ENCODE measurements at places on chromosomes 1 and 21.

DNA sequence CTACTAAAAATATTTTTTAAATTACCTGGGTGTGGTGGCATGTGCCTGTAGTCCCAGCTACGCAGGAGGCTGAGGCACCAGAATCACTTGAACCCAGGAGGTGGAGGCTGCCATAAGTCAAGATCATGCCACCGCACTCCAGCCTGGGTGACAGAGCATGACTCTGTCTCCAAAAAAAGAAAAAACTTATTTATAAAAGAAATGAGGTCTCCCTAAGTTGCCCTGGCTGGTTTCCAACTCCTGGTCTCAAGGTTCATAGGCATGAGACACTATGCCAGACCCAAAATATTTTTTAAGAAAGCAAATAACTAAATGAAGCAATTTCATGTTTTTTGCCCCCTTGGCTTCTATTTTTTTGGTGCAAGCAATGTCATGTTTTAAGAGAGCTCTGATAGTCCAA, 32.9 kb downstream of the EIF4G3 start:
- no peak for DNase-seq

DNA sequence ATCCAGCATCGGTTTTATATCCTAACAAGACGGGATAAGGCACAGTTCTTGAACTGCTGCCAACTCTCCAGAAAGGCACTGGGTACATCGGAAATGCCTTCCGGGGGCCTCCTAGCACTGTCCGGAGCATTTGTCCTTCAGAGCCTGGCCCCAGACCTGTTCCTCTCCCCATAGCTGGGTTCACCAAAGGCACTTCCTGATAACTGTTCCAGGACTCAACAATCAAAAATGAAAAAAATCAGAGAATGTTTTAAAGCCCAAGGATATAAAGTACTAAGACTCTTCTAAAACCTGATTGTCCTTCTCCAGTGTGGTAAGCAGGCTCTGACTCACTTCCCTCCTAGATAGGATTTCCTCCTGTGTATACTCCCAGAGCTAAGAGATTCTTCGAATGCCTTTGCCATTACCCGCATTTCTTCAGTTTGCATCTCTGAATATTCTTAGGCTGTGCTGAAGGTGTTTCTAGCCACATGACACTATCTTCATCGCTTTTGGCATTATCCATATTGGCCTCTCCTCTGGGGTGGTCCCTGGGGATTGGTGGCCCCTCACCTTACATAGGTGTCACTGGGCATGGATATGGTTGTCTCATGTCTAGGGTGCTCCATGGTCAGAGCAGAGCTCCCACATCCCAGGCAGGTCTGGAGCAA, 112.9 kb downstream of the ZBTB18 start:
- DNase-seq, result no peak

DNA sequence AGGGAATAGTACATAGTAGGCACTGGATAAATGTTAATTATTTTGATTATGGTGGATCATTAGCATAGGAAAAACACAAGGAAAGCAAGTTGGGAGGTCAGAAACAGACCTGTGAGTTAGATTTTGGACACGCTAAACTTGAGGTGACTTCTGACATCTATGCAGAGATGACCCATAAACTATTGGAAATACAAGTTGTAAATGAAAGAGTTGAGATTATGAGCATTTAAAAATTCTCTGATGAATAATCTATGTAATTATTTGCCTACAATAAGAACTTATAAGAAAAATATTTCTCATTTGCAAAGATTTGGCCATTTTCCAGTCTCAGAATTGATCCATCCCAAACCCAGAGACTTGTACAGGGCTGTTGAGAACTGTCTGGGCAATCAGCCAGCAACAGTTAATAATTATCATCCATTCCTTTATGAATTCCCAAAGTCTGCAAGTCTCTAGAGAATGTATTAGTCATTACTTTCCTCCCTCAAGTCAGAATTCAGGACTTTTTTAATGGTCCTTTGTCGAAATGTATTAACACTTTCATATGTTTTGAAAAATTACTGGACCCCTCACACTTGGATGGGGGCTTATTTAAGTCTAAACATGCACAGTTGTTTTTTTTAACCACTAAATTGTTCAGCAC, 19.4 kb upstream of the SLAMF6 start:
- no peak for DNase-seq

DNA sequence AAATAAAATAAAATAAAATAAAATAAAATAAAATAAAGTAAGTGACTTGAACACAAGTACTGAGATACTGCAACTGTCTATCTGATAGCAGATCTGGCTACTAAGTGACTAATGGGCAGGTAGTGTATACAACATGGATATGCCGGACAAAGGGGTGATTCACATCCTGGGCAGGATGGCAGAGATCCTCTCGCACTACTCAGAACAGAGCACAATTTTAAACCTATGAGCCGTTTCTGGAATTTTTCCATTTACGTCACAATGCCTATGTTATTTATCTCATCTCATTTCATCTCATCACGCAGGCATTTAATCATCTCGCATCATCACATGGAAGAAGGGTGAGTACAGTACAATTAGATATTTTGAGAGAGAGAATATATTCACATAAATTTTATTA, 233.3 kb upstream of the COA6 start:
- DNase-seq, result no peak

DNA sequence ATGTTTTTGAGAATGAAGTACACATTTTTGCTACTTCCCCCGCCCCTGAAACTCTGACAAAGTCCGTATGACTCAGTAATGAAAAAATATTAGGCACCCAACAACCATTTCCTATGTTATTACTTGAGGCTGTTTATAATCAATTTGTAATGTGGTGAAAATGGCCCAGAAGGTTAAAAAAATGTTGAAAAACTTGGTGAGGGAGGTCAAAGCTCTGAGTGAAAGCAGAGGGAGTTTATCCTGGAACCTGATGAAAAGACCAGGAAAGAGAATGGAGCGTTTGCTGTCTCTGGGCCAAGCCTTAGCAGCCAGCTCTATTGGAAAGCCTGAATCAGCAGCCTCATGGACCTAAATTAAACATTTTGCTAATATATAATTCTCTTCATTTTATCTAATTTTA, 367.7 kb upstream of the NEGR1 start:
- no peak for DNase-seq

- DNase-seq, result no peak
Observed at GRCh38 chr1:61268546-61269240, 186.3 kb downstream of the NFIA start.

GRCh38 chr1:19698181-19698580, 33.5 kb downstream of the HTR6 start:
- DNase-seq, result no peak

DNA sequence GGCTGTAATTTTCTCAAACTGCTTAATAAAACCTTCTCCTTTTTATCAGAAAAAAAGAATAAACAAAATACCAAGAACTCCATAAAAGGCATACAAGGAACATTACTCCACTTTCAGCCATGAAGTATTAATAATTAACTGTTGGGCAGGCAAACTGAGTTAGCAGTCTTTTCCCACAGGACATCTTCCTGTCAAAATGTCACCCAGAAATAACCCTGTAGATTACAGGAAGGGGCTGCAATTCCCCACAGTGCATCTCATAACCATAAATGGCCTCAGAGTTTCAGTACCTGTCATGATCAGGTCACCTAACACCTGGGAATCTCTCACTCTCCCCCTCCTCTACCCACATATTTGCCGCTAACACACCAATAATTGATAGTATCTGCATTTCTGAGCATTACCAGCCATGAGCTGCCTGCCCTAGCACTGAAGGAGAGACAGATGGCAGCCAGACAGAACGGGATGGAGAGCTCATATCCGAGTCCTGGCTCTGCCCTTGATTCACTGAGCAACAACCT, 475.0 kb downstream of the SMYD3 start:
- no peak for DNase-seq

GRCh38 chr1:145695821-145696629, 11.1 kb downstream of the PDZK1 start:
- DNase-seq, result peak; percentile 46

GRCh38 chr1:3727042-3727824, 25.0 kb upstream of the CCDC27 start:
- peak; percentile 31 for DNase-seq

DNA sequence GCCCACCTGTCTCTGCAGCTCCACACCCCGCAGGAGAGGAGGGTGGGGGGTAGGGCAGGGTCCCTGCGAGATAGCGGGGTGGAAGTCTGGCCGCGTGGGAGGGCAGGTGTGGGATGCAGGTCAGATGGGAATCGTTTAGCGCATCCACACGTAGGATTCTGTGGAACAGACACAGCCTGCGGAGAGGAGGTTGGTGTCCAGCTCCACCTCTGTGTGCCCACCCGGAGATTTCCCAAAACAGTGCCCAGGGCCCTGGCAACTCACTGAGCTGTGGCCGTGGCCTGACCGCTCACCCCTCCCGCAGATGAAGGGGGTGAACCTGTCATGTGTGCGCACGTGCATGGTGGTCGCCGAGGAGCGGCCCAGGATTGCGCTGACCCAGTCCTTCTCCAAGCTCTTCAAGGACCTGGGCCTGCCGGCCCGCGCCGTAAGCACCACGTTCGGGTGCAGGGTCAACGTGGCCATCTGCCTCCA, 46.9 kb downstream of the S100B start:
- DNase-seq, result no peak

GRCh38 chr1:101265684-101266083, 28.9 kb downstream of the S1PR1 start:
- no peak for DNase-seq

GRCh38 chr1:115193046-115193828, 103.9 kb upstream of the TSPAN2 start:
- no peak for DNase-seq

DNA sequence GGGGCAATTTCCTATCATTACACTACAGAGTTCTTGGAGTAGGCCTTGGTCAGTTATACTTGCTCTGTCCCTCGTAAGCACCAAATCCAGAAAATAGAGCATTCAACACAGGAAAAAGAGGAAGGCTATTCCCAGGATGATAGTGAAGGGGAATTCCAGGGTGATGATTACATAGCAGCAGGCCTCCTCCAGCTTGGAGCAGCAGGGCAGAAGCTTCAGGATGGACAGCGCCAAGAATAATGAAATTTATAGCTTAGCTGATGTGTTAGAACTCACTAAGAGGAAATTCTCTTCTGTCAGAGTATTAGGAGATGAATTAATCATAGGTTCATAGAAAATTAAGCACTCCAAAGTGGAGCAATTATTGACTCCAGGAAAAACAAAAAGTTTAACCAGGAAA, 10.8 kb upstream of the SMAP2 start:
- DNase-seq, result peak; percentile 68

- no peak for DNase-seq
Observed at GRCh38 chr1:169884634-169885033, 9.1 kb downstream of the SCYL3 start.

DNA sequence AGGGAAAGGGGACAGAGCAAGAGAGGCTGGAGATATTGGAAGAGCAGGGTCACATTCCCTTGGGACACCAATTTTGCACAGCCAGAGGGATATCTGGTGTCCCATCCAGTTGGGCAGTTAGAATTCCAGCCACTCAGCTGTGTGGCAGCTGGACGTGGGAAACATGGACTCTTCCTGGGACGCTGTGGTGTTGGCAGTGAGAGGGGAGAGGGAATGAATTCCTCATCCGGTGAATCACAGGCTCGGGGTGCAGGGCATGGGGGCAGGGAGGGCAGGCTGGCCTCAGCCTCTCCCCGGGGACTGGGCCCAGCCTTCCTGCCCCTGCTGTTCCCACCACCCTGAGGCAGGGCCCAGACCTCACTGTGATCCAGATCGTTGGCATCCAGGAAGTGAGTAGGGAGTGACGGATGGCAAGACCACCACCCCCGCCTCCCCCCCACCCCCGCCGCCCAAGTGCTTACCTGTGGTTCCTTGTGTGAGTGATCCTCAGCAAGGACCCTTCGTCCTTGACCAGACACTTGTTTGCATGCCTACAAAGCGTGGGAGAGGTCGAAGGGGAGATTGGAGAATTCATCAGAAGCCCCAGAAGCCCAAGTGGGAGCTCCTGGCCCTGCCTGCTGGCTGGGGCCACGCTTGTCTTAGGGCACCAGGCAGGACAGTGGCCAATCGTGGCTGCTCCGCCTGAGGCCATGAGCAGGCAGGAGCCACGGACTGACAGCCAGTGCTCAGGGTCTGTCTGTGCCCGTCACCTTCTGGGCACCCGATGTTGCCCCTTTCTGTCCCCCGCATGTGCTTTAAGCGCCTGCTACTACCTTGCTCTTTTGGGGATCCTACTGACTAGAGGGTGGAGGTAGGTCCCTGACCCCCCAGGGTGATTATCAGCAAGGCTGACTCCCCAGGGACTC, 8.7 kb downstream of the WNT3A start:
- no peak for DNase-seq

DNA sequence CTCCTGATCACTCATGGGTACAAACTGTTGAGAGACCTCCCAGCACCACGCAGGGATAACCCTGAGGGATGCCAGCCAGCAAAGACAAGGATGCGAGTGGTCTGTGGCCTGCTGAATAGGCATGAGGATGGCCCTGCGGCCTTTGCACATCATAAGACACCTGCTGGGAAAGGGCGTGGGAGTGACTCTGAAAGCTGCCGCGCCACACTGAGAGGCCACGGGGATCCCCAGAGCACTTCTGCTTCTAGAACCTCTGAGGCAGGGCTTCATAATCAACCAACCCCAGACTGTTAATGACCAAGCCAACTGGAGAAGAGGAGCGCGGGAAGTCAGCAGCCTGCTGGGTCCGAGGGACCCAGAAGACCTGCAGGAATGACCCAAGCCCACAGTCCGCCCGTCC, 73.8 kb downstream of the SH3BGR start:
- no peak for DNase-seq

DNA sequence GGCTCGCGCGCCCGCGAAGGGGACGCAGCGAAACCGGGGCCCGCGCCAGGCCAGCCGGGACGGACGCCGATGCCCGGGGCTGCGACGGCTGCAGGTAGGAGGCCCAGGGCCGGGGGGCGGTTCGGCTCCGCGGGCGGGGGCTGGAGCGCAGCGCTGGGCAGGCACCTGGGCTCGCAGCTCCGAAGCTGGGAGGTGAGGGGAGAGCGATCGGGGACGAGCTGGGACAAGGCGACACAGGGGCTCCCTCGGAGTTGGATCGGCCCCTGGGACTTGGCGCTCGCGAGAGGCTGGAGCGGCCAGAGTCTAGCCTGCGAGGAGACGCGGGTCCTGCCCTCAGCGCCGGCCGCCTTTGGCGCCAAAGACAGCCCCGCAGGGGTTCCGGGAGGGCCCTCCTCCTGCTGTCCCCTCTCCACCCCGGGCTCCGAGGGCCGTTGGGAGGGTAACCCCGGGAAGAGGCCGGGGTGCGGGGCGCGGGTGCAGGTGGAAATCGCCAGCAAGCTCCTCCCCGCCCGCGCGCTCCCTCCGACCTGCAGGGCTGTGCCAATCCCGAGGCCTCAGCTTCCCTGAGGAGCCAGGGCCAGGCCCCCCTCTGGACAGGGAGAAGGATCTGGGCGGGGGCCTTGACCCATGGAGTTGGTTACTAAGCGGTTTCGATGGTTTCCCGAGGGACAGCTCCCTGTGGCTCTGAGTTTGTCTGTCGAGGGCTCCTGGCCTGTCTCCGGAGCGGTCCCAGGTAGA, 401 bp downstream of the TP73 start:
- DNase-seq, result no peak
